Activated CD4-positive, alpha-beta T cell treated with anti-CD3 and anti-CD28 coated beads, Interleukin-2, amount 50 U/mL, for 48 hours (primary cell): ENCODE measurements at places on chromosomes 5 and 9.

DNA sequence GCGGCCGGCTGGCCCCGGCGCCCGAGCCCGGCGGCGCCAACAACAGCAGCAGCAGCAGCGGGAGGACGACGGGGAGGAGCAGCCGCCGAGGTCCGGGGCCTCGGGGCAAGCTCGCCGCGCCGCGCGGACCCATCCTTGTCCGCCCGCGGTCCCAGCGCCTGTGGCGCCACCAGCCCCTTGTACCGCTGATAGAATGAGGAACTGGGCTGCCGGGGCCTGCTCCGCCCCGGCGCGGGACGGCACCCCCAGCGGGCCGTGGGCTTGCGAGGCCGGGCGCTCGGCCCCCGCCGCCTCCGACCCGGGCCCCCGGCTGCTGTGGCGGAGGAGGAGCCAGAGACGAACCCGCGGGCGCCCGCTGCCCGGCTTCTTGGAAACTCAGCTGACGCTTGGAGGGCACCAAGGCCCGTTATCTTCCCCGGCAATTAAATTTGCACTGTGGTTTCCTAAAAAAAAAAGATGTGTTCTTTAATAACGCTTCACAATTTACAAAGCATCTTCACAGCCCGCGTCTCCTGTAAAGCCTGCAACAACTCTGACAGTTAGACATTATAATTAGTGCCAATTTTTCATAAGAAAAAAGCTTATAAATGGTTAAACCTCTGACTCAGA is at the start of gene ARSB:
ARSB (minus strand) TSS at position 195 of the 609 bp plus-strand sequence; CDS start at position 133, 62 bp downstream.
- peak; percentile 68 for DNase-seq

- DNase-seq: no peak
Measured at GRCh38 chr9:14797435-14797834, 74.9 kb upstream of the CER1 start.

GRCh38 chr5:143361438-143361837 is 42.0 kb downstream of the NR3C1 start:
- DNase-seq: no peak

GRCh38 chr5:150574818-150575547 is 65.5 kb upstream of the SYNPO start:
- no peak for DNase-seq

DNA sequence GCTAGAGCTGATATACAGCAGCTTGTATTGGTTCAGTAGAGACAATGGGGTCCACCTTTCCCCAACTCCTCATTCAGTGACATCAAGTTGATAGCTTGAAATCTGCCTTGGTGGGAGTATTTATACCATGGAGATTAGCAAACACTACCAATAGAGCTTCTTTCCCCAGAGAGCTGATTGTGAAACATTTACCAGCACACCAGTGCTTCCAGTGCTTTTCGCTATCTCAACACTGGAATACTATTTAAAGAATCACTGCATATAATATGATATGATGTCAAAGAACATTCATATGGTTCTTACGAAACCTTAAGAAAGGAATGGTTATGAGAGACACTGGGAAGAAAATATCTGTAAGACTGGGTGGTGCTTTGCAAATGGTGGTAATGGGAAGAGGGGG is 21.8 kb upstream of the RNF145 start:
- no peak for DNase-seq

DNA sequence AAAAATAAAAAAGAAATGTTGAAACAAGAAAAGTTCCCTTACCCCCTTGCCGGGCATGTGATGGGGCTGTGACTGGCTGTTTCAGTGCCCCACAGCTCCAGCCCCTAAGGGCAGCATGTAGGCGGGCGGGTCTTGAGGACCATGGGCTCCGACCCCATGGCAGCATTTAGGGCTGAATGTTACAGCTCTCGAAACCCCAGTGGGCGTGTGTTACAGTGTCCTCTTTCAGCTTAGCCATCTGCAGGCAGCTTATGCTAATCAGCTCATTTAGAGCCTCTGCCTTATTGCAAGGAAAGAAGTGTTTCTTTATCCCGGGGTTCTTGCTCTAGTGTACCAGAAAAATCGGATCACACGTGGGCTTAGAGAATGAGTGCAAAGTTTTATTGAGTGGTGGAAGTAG is 497.4 kb upstream of the CYLC2 start:
- no peak for DNase-seq
